ENCODE measurements at places on chromosomes 7 and 10. TPM values are rescaled to one million over a fixed set of nuclear protein-coding genes. Genes with fewer than 3 reads are reported as not detected.

Gene MGAM2
- 0.03 TPM for polyA plus RNA-seq

Gene CALCR
- not detected for polyA plus RNA-seq

Gene ENKUR
- polyA plus RNA-seq, result 0.03 TPM

Gene VSTM4
- 0.57 TPM for polyA plus RNA-seq

Gene ENTPD1
- polyA plus RNA-seq, result 14.1 TPM

Gene PON1
- not detected for polyA plus RNA-seq

Gene VGF
- polyA plus RNA-seq, result not detected

Gene ADAM12
- 0.72 TPM for polyA plus RNA-seq

Gene CADPS2
- polyA plus RNA-seq, result 2.4 TPM

Gene FAM221A
- polyA plus RNA-seq, result 4.2 TPM

Gene CDNF
- 1.5 TPM for polyA plus RNA-seq

Gene CYP26C1
- 0.06 TPM for polyA plus RNA-seq
